ENCODE measurements at places on chromosomes 1 and 21. TPM values are rescaled to one million over a fixed set of nuclear protein-coding genes. Genes with fewer than 3 reads are reported as not detected.

Gene NRDC
- total RNA-seq, result 153 TPM

Gene TSSK3
- 0.21 TPM for total RNA-seq

Gene OR2L8
- not detected for total RNA-seq

GRCh38 chr1:192702212-192702902 lies 66.4 kb downstream of the RGS13 start:
- DNase-seq, result no peak

DNA sequence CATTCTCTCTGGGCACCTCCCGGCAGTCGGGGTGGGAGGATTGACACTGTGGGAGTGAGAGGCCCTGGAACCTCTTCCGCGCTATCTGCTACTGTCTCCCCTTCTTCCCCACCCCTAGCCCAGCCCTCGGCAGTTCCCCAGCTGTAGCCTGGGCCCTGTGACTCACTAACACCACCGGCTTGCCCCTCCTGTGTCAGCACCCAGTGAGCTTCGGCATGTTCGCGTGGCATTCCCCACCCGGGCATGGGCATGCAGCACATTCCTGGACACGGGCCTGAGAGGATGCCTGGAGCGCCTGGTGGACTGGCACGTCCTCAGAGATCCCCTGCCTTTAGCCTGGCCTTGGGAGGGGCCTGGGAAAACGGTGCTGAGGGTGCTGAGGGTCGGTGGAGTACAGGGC lies 1.3 kb downstream of the CDK18 start:
- DNase-seq, result no peak

- DNase-seq, result no peak
These were observed 65.3 kb downstream of the FASLG start for GRCh38 chr1:172724232-172724631.

Gene LHX8
- total RNA-seq, result not detected
